Progenitor cell of endocrine pancreas (in vitro differentiated cells): ENCODE measurements at places on chromosomes 13 and 19. TPM values are rescaled to one million over a fixed set of nuclear protein-coding genes. Genes with fewer than 3 reads are reported as not detected.

DNA sequence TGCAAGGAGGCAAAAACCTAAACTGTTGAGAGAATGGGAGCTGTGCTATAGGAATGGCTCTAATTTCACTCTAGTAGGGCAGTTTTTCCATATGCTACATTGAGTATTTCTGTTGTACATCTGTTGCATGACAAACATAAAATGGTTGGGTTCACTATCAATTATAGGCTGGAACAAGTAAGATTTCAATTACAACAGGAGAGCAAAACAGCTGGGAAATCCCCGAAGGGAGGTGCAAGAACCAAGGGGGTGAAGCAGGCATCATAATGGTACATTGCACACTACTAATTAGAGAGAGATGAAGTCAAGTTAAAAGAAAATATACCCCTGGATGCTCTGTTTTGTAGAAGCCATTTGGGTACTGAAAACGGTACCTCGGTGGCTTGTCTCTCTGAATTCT, 389.5 kb downstream of the PCDH9 start:
- no peaks in the 10 kb centered on the region for H3K36me3 ChIP-seq
- no peak overlapping the region for H3K4me3 ChIP-seq
- no peaks in the 10 kb centered on the region for H3K4me1 ChIP-seq
- DNase-seq = no peak
- no peak overlapping the region for H3K27ac ChIP-seq
- peaks cover 4% of the 10 kb centered on the region for H3K27me3 ChIP-seq

- H3K4me3 ChIP-seq = no peak overlapping the region
- H3K36me3 ChIP-seq = no peaks in the 10 kb centered on the region
- no peak for DNase-seq
- H3K4me1 ChIP-seq = no peaks in the 10 kb centered on the region
- H3K27me3 ChIP-seq = no peaks in the 10 kb centered on the region
- H3K27ac ChIP-seq = no peak overlapping the region
Observed at GRCh38 chr13:78103936-78104335, 185.3 kb upstream of the EDNRB start.

DNA sequence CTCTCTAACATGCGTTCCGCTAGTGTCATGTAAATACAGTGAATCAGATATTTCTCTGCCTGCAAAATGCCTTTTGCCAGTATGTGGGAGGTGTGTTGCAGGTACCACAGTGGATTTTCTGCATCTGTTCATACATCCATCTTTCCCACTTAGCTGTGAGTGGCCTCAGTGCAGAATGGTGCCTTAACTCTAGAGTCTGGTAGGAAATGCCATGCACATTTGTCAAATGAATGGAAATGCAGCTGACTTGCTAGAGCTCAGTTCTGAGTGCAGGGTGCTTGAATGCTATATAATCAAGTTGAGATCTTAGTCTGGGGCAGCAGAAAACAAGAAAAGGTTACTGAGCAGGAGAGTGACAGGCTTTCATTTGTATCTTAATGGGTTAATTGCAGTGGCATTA, 68.2 kb downstream of the LRCH1 start:
- no peak overlapping the region for H3K27ac ChIP-seq
- H3K27me3 ChIP-seq = no peaks in the 10 kb centered on the region
- DNase-seq = no peak
- no peaks in the 10 kb centered on the region for H3K36me3 ChIP-seq
- H3K4me1 ChIP-seq = peaks cover 39% of the 10 kb centered on the region

GRCh38 chr13:25174304-25174703, 2.2 kb upstream of the AMER2 start:
- no peak overlapping the region for H3K4me3 ChIP-seq
- peaks cover 5% of the 10 kb centered on the region for H3K4me1 ChIP-seq
- H3K27ac ChIP-seq = no peak overlapping the region
- DNase-seq = no peak
- peaks cover 90% of the 10 kb centered on the region for H3K27me3 ChIP-seq

- H3K27ac ChIP-seq = peak overlapping the region; percentile 31
- H3K4me1 ChIP-seq = peaks cover 24% of the 10 kb centered on the region
- no peak overlapping the region for H3K4me3 ChIP-seq
Observed at GRCh38 chr13:91133941-91134802, 213.3 kb upstream of the MIR17HG start.

- peaks cover 15% of the 10 kb centered on the region for H3K27me3 ChIP-seq
- H3K36me3 ChIP-seq = peaks cover 4% of the 10 kb centered on the region
- H3K4me3 ChIP-seq = no peak overlapping the region
- no peak for DNase-seq
- peaks cover 16% of the 10 kb centered on the region for H3K4me1 ChIP-seq
- no peak overlapping the region for H3K27ac ChIP-seq
Observed at GRCh38 chr13:50119591-50119990, 104.3 kb downstream of the KCNRG start.

DNA sequence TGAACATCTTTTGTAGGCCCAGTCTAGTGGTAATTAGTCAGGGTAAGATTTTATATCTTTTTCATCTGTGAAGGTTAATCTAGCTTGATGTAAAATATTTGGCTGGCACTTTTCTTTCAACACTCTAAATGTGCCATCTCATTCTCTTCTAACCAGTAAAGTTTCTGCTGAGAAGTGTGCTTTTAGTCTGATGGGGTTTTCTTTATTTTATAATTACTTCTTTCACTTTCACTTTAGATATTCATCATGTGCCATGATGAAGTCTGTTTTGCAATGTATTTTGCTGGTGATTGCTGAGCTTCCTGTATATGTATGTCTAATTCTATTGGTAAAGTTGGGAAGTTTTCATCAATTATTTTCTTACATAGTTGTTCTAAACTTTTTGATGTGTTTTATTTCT, 31.9 kb downstream of the ZNF726 start:
- peaks cover 3% of the 10 kb centered on the region for H3K36me3 ChIP-seq
- no peaks in the 10 kb centered on the region for H3K27me3 ChIP-seq
- H3K4me1 ChIP-seq = no peaks in the 10 kb centered on the region
- no peak for DNase-seq
- no peak overlapping the region for H3K27ac ChIP-seq
- H3K4me3 ChIP-seq = no peak overlapping the region

RFXAP gene
- 11.7 and 13.3 TPM in 2 replicates for total RNA-seq

SLAIN1 gene
- total RNA-seq = 46.3 and 51.4 TPM in 2 replicates
